Activated effector memory CD4-positive, alpha-beta T cell treated with Interleukin-2 at 50 U/mL for 16 hours (primary cell): ENCODE measurements at places on chromosomes 3 and 15.

- DNase-seq: no peak
Measured at GRCh38 chr3:32180141-32180784, 58.2 kb upstream of the CMTM8 start.

DNA sequence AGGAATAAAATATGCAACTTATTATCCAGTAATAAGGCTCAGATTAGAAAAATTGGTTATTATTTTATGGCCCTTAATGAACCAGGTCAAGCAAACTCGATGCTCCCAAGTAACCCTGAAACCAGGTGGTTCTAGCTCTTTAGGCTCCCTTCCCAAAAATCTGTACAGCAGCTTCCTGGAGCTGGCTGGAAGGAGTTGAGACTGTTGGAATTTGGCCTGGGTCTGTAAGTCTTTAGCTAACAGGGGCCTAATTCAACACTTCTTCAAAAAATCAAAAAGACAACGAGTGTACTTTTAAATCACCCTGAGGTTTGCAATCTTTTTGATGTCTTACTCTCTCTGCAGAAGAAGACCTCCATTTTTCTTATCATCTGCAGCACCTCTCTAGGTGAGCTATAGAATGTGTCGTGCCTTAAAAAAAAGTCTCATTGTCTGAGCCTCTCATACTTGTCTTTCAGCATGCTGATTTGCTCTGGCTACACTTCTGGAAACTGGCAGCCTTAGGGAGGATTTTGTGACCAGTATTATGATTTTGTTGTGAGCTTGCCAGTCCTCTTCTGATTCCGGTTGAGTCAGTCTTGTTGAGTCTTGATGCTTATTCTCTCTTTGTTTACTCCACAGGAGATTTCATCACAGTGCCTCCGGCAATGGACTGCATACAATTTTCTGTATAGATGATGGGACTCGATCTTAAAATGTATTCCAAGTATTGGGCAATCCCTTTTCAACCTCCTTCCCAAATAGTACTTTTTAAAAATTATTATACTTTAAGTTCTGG is 235.0 kb upstream of the KBTBD8 start:
- no peak for DNase-seq

DNA sequence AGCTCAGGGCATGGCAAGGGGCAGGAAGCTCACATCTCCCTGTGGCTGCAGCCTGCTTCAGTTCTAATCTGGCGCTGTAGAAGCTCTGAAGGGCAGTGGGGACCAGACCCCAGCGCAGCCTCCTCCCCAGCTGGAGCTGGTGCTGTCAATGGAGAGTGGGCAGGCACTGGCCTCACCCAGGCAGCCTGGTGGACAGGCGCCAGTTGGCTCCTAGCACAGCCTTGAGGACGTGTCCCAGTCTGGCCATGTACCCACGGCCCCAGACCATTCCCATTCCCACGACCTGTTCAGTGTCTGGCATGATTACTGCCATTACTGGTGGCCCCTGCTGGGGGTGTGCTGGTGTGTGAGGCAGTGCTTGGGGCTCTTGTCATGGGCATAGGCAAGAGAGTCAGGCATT is 16.3 kb downstream of the TYRO3 start:
- no peak for DNase-seq

DNA sequence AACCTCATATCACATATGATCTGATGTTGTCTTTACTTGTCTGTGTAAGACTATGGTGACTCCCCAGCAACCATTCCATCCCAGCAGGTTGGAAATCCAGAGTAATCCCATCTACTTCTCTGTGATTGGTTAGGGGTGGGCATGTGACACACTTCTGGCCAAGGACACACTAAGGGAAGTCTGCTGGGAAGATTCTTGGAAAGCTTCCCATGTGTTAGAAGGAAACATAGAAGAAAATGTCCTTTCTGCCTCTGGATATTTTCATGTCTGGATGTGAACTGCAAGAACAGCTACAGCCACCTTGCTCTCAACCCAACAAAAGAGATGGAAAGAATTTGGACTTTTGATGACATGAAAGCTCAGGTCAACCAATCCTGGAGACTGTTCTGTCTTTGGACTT is 2.6 kb upstream of the UBE2Q2 start:
- no peak for DNase-seq

- DNase-seq: no peak
Measured at GRCh38 chr15:100733101-100733842, 130.9 kb downstream of the ASB7 start.

DNA sequence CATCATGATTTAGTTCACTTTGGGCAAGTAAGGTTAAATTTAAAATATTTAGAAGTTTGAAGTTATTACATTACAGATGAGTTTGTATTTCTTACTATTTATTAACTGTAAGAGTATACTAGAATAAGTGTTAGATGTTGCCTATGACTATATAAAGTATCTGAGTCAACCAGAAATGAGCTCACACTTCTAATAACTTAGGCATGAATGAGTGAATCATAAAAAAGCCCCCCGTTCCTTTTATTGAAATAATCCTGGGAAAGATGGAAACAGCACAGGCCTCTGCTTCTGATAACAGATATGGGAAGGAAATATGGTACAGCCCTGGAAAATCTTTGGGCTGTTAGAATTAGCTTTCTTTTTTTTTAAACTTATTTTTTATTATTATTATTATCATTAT is 66.6 kb upstream of the TGFBR2 start:
- no peak for DNase-seq

- DNase-seq: no peak
Measured at GRCh38 chr3:107641572-107642307, 119.0 kb downstream of the BBX start.

- DNase-seq: no peak
Measured at GRCh38 chr3:170614214-170614966, 28.5 kb upstream of the SLC7A14 start.

DNA sequence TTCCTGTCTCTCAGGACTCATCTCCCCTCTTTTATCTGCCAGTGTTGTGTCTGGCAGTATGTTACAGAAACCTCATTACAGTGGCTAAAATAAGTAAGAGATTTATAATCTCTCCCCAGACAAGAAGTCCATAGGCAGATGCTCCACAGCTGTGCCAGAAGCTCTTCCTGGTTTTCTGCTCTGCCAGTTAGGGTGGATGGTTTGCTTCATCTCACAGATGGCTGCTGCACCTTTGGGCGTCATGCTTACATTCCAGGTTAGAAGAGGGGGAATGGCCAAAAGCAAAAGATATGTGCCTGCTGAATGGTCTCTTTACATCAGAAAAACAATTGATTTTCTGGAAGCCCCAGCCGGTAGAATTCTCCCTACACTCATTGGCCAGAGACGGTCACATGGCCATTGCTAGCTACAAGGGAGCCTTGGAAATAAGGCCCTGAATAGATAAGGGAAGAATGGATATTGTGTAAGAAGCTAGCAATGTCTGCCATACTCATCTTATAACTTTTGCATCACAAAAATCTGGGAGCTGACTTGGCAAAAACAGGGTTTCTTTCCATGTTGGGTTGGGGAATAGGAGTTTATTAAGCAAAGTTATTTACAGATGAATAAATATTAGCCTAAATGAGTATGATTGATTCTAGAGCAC is 91.1 kb downstream of the PDCD6IP start:
- DNase-seq: no peak

DNA sequence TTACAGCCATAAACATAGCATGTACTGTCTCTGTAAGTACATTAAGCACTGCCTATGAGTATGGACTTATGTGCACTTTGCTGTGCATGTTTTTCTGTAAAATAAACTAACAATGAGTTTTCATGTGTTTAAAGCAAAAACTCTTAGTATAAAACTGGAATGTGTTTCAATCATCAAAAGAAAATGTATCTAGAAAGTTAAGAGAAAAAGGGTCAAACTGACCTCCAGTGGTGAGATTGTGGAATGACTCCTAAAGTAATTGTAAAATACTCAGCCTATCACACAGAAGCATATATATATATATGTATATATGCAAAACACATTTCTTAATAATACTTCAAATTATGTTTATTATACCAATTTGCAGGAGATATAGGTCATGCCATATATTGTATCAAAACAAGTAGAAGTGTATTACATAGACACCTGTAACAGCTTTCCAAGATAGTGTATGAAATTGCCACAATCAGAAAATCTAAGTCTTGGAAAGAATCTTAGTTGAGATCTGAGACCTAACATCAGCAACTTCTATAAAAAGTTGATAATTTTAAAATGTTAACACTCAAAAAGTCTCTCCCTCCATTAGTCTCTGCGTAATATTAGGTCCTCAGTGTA is 199.6 kb downstream of the FMN1 start:
- DNase-seq: no peak

DNA sequence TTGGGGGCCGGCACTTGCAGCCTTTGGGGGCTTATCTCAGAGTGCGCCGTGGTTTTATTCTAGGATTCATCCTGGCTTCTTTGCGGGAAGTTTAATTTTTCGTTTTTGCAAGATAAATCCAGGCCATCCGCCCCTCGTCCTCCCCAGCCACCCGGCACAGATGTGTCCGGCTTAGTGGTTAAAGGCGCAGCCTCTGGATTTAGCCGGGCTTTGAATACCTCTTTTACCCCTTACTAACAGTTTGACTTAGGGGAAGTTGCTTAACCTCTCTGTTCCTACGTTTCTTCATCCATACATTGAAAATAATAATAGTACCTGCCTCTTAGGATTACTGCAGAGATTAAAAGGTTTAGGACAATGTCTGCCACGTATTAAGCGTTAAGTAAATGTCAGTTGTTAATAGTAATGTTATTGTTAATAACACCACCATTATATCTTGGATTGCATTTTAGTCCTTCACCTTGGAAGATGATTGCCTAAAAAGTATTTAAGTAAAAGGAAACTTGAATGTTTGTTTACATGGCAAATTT is 714 bp downstream of the ECT2 start:
- DNase-seq: no peak

DNA sequence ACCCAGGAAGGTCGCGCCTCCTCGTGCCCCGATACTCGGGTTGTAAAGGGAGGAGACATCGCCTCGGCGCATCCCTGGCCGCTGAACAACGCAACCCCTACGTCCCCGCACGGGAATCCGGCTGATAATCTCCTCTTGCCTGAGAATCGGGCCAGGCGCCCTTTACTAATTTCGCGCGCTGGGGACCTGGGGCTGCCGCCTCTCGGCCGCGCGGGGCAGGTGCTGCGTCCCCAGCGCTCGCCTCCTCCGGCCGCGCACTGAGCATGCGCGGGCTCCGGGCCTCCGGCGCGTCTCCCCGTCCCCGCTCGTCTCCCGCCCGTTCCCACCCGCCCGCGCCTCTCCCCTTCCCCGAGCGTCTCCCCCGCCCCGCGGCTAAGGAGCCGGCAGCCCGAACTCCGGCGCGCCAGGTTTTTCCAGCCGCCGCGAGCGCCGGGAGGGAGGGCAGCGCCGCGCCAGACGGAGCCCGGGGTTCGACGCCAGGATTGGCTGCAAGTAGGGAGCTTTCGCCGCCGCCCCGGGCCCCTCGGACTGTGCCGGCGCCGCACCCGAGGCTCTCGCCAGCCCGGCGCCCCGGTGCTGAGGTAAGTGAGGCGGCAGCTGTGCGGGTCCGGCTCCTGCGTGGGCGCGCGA is at the start of gene CNTN4:
CNTN4 (plus strand) TSS at position 469 of the 630 bp plus-strand sequence.
- DNase-seq: no peak

GRCh38 chr15:52378746-52379394 is 83.3 kb upstream of the MYO5C start:
- DNase-seq: no peak

DNA sequence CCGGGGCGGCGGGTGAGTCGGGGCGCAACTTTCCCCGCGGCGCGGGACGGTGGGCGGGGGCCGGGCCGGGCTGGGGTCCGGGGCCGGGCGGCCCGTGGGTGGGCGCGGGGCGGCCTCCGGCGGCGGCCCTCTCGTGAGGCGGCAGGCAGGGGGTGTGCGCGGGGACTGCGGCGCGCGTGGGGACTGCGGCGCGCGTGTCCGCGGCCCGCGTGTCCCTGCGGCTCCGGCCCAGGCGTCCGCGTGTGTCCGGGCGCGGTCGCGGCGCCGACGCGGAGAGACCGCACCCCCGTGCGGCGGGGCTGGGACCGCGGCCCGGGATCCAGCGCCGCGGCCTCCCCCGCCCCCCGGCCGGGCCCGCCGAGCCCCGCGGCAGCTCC is 349 bp downstream of the PLXNA1 start:
- no peak for DNase-seq

GRCh38 chr3:139157161-139157932 is 112.7 kb upstream of the PRR23C start:
- no peak for DNase-seq

GRCh38 chr15:72774696-72775383 is 8.7 kb downstream of the ADPGK start:
- no peak for DNase-seq

- no peak for DNase-seq
Measured at GRCh38 chr3:17407576-17407975, 334.9 kb downstream of the TBC1D5 start.

GRCh38 chr15:34620142-34620541 is 36.7 kb upstream of the GOLGA8B start:
- DNase-seq: no peak

DNA sequence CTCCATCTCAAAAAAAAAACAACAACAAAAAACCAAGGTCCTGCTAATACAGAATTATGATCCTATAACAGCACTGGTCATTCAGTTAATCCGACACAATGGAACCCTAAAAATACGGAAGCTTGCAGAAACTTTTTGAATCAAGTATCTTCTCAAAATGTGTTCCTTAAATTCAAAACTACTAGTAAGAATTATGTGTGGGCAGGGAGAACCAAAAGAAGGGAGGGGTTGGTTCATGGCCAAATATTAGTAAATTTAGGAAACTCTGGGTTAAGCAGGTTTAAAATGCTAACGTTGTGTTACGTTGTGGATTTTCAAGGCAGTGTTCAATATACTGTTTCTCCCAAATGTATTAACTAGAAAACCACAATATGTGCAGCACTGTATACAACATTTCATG is 115.5 kb downstream of the KLHL25 start:
- no peak for DNase-seq

- no peak for DNase-seq
Measured at GRCh38 chr3:111854990-111855389, 4.1 kb upstream of the PHLDB2 start.

GRCh38 chr3:126355251-126355650 is 2.0 kb downstream of the KLF15 start:
- DNase-seq: no peak

DNA sequence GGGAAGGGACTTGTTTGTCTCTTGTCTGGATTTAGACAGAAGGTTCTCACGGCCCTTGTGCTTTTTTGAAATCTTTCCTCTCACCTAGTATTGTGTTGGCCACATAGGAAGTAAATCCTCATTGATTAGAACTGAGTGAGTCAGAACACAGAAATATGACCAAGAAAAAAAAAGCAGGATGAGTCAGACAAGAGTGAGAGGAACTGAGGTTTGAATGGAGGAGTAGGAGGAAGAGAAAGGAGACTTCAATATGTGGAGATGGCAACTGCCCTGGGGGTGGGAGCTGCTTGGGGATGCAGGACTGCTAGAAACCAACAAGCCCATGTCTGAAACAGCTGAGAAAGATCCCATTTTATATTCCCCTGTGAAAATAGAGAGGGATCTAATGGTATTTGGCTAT is 194.1 kb upstream of the ZBTB20 start:
- DNase-seq: no peak

- DNase-seq: no peak
Measured at GRCh38 chr15:62253294-62253693, 88.2 kb upstream of the C2CD4B start.

DNA sequence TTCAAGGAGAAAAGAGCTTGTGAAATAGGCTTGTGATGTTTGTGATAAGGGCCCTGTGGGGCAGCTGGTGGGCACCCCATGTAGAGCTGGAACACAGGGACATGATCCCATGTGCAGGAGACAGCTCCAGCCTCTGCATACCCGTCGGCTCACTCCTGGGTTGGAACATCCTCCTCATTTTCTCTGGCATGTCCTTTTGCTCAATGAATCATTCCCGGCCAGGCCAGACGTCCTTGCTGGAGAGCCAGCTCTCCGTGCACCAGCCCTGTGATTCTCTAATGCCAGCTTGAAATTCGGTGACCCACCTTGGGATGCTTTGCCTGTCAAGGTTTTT is 77.3 kb downstream of the SMAD3 start:
- no peak for DNase-seq
